ENCODE measurements at places on chromosomes 2 and 18. TPM values are rescaled to one million over a fixed set of nuclear protein-coding genes. Genes with fewer than 3 reads are reported as not detected.

- no peaks in the 10 kb centered on the region for H3K27me3 ChIP-seq
- no peaks in the 10 kb centered on the region for H3K4me1 ChIP-seq
- DNase-seq: no peak
- no peak overlapping the region for H3K27ac ChIP-seq
Observed at GRCh38 chr2:7430421-7430868, 513.2 kb downstream of the RNF144A start.

Gene PAIP2B
- total RNA-seq: 4.9 TPM

DNA sequence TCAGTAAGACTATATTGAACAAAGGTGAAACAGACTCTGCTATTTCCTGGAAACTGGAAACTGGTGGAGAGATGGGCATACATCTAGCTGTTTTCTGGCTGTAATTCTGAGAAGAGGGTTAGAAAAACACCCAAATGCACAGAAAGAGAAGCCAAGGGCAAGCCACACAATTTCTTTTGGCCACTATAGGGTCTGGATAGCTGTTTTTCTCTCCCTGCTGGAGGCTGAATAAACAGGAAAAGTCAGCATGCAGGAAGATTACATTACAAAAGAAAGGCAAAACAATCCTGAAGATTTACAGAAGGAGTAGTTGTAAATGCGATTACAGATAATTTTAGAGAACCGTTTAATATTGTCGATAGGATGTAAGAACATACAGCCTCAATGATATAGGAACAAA, 186.2 kb upstream of the REG3G start:
- H3K4me3 ChIP-seq: no peak overlapping the region
- no peak overlapping the region for H3K27ac ChIP-seq
- H3K36me3 ChIP-seq: no peaks in the 10 kb centered on the region
- H3K4me1 ChIP-seq: no peaks in the 10 kb centered on the region
- DNase-seq: no peak

DNA sequence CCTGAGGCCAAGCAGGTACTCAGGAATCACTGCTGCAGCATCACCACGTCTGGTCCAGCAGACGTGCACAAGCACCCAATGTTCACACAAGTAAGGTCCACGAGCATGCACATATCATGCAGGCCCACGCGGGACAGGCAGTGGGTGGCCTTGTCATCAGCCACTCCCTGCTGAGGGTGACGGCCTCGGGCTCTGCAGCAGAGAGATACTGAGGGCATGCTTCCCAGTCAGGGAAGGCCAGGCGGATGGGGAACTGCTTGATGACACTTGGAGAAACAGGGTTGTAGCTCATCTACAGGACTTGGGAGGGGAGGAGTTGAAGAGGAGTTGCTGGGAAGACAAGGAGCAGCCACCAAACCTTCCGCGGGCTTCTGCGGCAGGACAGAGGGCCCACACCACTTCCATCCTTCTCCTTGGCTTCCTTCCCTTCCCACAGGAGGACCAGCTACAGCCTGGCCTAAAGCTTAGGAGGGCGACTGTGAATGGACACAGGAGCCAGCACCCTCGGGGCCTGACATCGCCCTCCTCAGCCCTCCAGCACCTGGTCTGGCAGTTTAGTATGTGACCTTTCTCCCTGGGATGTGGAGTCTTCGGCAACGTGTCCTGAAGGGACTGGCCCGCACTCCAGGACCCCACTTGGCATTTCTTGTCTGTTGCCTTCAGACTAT, 15.2 kb downstream of the MFSD2B start:
- no peak overlapping the region for H3K27ac ChIP-seq
- H3K27me3 ChIP-seq: no peaks in the 10 kb centered on the region
- H3K4me1 ChIP-seq: no peaks in the 10 kb centered on the region
- no peak for DNase-seq
- peaks cover 8% of the 10 kb centered on the region for H3K36me3 ChIP-seq

Gene WDR43
- 41.4 TPM for total RNA-seq

Gene CREG2
- not detected for total RNA-seq

DNA sequence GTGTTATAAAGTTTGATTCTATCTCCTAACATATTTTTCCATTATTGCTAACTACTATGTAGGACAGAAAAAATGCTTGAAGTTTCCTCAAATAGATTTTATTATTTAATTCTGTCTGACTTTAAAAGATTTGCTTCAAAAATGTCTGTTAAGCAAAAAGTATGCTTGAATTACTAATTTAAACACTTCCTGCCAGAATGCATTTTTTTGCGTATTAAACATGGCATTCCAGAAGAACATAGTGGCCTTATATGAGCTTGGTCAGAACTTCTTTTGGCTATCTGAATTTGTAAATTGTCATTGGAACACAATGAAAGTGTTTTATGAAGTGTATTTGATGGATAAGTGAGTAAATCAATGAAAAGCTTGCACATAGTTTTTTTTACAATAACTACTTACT, 37.8 kb downstream of the MBD5 start:
- no peak for DNase-seq
- no peaks in the 10 kb centered on the region for H3K36me3 ChIP-seq
- no peaks in the 10 kb centered on the region for H3K27me3 ChIP-seq
- H3K27ac ChIP-seq: no peak overlapping the region
- H3K4me3 ChIP-seq: no peak overlapping the region
- no peaks in the 10 kb centered on the region for H3K4me1 ChIP-seq

- no peaks in the 10 kb centered on the region for H3K36me3 ChIP-seq
- DNase-seq: no peak
- H3K27me3 ChIP-seq: no peaks in the 10 kb centered on the region
- H3K4me3 ChIP-seq: no peak overlapping the region
- H3K27ac ChIP-seq: no peak overlapping the region
Observed at GRCh38 chr2:146540271-146540932, 1304.4 kb upstream of the ACVR2A start.

GRCh38 chr2:181777734-181778133, 97.4 kb upstream of the NEUROD1 start:
- no peak overlapping the region for H3K27ac ChIP-seq
- no peaks in the 10 kb centered on the region for H3K27me3 ChIP-seq
- DNase-seq: no peak

GRCh38 chr2:179447421-179447820, 182.8 kb upstream of the SESTD1 start:
- no peaks in the 10 kb centered on the region for H3K27me3 ChIP-seq
- no peaks in the 10 kb centered on the region for H3K36me3 ChIP-seq
- no peak overlapping the region for H3K4me3 ChIP-seq
- DNase-seq: no peak
- H3K27ac ChIP-seq: no peak overlapping the region

Gene SLC25A52
- total RNA-seq: 0.36 TPM

DNA sequence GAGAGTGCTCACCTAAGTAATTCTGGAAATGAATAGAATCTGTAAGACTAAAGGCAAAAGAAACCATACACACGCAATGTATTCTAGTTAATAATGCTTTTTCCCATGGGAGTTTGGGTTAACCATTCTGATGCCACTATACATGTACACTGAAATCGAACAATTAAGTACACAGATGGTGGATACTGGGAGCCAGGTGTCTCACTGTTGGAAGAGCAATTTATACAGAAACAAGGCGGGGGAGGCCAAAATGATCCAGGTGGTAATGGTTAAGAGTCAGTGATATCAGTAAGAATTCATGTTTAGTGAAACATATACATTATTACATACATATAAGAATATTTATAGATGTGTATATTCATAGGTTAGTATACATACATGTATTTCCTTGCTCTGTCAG, 67.2 kb downstream of the TMEM131 start:
- no peaks in the 10 kb centered on the region for H3K36me3 ChIP-seq
- no peak for DNase-seq
- peaks cover 3% of the 10 kb centered on the region for H3K4me1 ChIP-seq
- H3K27ac ChIP-seq: no peak overlapping the region
- no peak overlapping the region for H3K4me3 ChIP-seq
- H3K27me3 ChIP-seq: no peaks in the 10 kb centered on the region

Gene CRACDL
- 6.0 TPM for total RNA-seq

DNA sequence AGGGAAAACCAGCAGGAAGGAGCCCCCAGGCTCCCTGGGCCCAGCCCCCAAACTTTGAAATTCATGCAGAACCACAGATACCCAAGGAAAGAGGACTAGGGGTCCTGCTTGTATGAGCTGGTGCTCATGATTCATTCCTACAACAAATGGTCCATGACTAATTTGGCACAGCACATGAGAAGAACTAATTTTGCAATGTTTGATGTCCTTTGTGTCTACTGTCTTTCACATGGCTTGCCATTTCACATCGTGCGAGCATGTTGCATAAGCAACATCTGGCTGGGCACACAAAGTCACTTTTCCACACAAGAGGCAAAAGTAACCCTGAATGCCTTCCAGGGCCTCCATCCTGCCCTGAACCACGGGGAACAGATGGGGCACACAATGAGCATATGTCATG, 149.6 kb upstream of the APCDD1 start:
- no peaks in the 10 kb centered on the region for H3K27me3 ChIP-seq
- no peak overlapping the region for H3K4me3 ChIP-seq
- H3K27ac ChIP-seq: no peak overlapping the region
- no peaks in the 10 kb centered on the region for H3K36me3 ChIP-seq

DNA sequence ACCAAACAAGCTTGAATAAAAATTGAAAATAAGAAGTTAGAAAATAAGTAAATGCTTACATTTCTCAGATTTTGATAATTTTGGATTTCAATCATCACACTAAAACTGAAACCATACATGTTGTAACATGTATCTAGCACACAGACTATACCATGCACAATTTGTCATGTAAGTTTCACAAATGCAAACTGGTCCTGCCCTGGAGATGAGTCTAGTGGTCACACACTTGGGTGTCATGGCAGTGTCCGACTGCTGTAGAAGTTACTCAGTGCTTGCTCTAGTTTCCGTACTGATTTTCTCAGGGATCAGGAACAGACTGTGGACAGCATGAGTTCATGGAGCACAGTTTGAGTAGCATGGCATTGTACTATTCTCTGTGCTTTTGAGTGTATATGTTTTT, 182.9 kb upstream of the RMP24 start:
- H3K27ac ChIP-seq: no peak overlapping the region
- H3K4me1 ChIP-seq: no peaks in the 10 kb centered on the region
- no peak overlapping the region for H3K4me3 ChIP-seq
- no peak for DNase-seq

DNA sequence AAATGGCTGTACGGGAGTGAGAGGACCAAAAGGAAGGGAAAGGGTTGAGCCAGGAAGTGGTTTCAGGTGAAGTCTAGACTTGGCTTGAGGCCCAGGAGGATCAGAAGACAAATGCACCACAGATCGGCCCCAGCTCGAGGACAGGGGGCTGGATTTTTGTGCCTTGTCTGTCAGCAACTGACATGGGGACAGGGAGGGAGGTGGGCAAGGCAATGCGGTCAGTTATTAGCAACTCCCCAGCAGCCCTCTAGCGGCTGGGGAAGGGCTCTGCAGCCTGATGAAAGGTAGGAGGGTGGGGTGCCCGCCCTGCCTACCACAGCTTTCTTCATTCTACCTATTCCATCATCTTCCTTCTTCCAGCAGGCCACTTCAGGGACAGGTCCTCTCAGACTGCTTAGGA, 50.0 kb downstream of the CPO start:
- no peaks in the 10 kb centered on the region for H3K27me3 ChIP-seq
- H3K4me3 ChIP-seq: no peak overlapping the region
- no peaks in the 10 kb centered on the region for H3K4me1 ChIP-seq
- H3K36me3 ChIP-seq: peaks cover 2% of the 10 kb centered on the region
- no peak overlapping the region for H3K27ac ChIP-seq

GRCh38 chr2:121699421-121700333, 37.0 kb downstream of the NIFK start:
- no peak overlapping the region for H3K27ac ChIP-seq
- H3K4me1 ChIP-seq: no peaks in the 10 kb centered on the region
- peak; percentile 76 for DNase-seq
- no peak overlapping the region for H3K4me3 ChIP-seq

- DNase-seq: no peak
- no peak overlapping the region for H3K4me3 ChIP-seq
- no peak overlapping the region for H3K27ac ChIP-seq
- H3K36me3 ChIP-seq: no peaks in the 10 kb centered on the region
Observed at GRCh38 chr18:42891705-42892104, 223.8 kb downstream of the RIT2 start.

Gene PTPRN
- total RNA-seq: not detected

GRCh38 chr2:238092486-238093035, 7.6 kb upstream of the ESPNL start:
- H3K27ac ChIP-seq: no peak overlapping the region
- DNase-seq: no peak
- no peak overlapping the region for H3K4me3 ChIP-seq

Gene NAT8
- total RNA-seq: not detected

- no peak overlapping the region for H3K4me3 ChIP-seq
- no peaks in the 10 kb centered on the region for H3K27me3 ChIP-seq
- DNase-seq: no peak
- H3K4me1 ChIP-seq: peaks cover 2% of the 10 kb centered on the region
- no peaks in the 10 kb centered on the region for H3K36me3 ChIP-seq
Observed at GRCh38 chr2:163667064-163667887, 68.5 kb downstream of the FIGN start.

DNA sequence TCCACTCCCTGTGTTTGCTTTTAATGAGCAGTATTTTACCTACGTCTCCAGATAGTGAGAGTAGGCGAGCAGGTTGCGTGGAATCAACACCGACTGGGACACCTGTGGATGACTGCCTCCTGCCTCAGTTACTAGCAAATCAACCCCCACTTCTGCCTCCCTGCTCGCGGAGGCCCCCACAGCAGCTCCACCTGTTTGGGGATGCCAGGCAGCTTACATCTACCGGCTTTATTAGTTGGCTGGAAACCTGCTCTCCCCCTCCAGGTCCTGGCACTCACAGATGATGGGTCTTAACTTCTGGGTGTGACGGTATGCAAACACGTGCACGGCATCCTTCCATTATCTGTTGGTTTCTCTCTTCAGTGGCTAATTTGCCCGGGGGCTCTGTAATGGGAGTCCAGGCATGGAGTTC, 164.4 kb upstream of the SESTD1 start:
- no peaks in the 10 kb centered on the region for H3K27me3 ChIP-seq
- no peak overlapping the region for H3K27ac ChIP-seq
- no peaks in the 10 kb centered on the region for H3K36me3 ChIP-seq
- no peak overlapping the region for H3K4me3 ChIP-seq
- no peak for DNase-seq
- no peaks in the 10 kb centered on the region for H3K4me1 ChIP-seq

DNA sequence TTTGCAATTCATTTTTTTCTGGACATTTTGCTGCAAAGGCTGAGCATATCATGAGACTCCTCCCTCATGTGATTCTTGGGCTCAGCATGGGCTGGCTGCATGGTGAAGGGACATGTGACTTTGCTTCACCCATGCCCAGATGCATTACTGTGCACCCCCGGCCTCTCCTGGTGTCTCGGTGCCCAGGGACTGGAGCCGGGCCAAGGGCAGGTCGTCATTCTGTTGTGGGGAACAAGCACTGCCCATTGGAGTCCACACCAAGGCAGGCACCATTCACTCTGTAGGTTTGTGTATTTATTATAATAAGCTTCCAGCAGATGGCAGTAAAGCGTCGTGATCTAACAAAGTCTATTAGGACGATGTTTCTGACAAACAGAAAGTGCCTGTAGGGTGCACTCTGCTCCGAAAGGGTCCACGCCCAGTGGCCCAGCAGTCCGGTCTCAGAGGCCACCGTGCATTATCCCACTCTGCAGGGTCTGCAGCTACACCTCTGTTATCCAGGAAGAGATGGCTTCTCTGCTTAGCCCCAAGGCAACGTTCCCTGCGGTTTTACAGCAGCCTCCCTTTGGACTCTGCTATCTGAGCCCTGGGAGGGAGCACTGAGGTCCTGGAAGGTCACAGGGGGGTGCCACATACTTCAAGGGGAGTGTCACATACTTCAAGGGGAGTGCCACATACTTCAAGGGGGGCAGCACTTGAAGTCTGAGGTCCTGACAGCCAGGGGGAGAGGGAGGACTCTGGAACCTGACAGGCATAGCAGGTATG, 219.6 kb downstream of the TSN start:
- DNase-seq: no peak
